ENCODE measurements at places on chromosomes 3 and 15.
A peak's percentile ranks its signal among the peaks of the same experiment; 100 is the strongest.

DNA sequence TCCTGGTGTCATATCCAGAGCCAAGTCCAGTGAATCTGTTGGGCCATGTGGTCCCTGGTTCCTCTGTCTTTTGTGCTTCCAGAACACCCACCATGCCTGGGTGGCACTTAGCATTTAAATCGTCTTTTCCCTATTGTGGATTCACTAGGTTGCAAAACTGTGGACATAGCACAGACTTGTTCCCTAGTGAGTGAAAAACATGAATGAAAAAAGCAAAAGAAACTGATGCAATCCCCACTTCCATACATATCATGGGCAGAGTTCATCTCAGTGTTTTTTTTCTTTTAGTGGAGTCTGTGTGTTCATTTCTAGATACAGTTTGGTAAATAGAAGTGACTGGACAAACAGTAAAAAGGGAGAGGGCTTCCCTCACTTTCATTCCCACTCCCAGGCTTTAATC lies 170.5 kb downstream of the SLCO3A1 start:
- no peak for DNase-seq

- no peak for DNase-seq
Measured at GRCh38 chr3:183635107-183635430, 354 bp upstream of the KLHL24 start.

DNA sequence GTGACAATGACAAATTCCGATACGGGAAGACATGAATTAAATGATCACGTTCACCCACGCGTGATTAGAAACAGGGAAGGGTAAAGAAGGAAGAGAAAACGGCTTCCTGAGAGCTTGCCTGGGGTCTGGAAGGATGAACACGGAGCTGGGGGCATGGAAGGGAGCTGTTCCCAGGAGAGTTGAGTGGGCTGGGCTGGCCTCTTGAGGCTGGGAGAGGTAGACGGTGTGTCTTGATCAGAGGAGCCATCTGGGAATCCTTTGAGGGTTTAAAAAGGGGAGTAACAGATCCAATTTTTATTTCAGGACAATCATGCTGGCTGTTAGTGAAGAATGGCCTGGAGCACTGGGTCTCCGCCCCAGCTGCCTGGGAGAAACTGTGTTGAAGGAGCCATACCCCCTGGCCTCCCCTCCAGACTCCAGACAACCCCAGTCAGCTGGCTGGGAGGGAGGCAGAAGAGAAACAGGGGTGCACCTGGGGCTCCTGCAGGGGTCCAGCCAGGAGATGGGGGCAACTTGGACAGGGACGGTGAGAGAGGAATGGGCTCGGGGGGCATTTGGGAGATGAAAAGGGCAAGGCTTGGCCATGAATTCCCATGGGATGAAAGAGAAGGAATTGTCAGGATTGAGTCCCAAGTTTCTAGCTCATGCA lies 53.6 kb upstream of the CGNL1 start:
- DNase-seq: peak; percentile 34

- no peak for DNase-seq
Measured at GRCh38 chr3:138493804-138494606, 59.6 kb downstream of the ESYT3 start.

DNA sequence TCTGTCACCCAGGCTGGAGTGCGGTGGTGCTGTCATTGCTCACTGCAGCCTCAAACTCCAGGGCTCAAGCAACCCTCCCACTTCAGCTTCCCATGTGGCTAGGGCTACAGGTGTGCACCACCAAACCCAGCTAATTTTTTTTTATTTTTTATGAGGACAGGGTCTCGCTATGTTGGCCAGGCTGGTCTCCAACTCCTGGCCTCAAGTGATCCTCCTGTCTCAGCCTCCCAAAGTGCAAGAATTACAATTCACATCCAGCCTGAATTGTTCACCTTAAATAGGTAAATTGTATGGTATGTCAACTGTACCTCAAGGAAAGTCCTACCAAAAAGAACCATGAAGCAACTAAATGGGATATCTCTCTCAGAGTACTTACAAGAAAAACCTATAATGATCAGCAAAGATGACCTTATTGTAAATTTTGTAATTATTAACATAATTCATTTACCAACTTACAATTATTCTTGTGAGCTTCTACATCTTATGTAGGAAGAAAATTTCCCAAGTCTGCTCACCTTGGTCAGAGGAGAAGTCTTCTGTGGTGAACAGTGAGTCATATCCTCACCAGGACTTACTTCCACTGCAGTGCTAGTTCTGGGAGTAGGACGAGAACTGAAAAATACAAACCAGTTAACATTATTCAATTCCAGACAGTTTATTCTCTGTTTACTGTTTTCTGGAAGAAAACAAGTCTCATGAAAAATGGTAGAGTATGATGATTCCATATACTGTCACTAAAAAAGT lies 54.4 kb downstream of the ULK4 start:
- no peak for DNase-seq

DNA sequence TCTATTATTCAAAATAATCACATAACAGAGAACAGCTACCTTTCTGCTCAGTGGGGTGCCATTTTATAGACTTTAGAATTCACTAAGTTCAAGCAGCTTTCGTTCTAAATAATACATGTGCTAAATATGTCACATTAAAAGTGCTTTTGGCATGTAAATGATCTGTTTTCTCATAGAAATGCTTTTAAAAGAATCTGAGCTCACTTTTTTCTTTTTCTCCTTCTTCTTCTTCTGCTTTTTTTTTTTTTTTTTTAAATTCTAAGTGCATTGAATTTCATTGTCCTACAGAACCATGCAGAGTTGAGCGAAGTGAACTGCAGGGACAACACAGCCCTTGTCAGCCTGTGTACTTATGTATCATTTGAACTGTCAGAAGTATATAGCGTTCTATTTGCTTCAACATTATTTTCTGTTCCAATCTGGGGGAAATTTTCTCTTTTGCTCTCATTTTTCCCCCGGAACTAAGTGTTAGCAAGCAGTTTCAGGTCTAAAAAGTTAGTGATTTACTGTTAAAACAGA lies 193.8 kb upstream of the TMCO5A start:
- no peak for DNase-seq

GRCh38 chr15:76108021-76108723 lies 48.4 kb downstream of the TMEM266 start:
- no peak for DNase-seq

DNA sequence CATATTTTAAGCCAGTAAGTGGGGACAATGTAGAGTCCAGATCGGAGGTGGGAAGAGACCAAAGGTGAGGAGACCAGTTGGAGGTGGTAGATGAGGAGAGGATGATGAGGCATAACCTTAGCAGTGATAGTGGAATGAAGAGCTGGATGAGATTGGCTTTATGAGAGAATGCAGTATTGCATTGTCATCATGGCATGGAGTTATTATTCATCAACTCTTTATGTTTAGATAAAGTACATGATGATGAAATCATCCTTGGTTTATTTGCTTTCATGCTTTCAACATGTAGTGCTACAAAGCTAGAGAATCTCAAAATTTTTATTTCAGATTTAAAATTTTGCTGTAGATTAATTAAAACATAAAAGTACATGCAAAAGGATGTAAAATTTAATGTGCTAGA lies 64.0 kb downstream of the PPM1L start:
- no peak for DNase-seq

DNA sequence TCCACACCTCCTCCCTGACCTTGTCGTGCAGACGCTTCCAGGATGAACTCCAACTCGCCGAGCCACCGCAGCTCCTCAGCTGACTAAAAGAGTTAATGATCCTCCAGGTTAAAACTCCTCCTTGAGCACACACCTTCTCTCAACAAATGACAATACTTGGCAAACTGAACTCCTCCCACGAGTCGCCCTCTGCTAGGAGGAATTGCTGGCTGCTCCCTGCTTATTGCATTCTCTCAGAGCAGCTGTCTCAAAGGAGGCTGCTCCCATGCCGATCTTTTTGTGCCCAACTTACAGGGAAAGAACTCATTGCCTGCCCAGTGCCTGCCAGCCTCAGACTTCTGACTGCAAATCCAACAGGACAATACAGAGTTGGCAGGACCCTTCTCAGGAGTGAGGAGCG lies at the start of gene ATP13A4:
Gene ATP13A4, minus strand, starts transcription at position 85 of the 400 bp plus-strand sequence. CDS start 96 bp downstream, outside the sequence.
- DNase-seq: no peak

DNA sequence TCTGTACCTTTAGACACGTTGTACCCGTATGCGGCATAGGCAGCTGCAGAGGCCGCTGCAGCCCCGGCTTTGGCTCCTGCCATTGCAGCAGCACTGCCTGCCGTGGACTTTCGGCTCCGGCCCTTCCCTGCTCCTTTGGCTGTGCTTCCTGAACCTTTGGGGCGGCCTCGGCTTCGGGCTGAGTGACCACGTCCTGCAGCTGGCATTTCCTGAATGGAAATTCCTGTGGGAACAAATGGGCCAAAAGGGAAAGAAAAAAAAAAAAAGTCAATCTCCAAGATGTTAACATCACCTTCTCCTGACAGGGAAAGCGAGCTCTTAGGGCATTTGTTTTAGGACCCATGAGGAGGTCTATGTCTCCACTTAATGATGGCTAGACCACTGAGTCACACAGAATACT lies 29.6 kb downstream of the CHAC1 start:
- DNase-seq: no peak

GRCh38 chr15:70964686-70965085 lies 72.1 kb downstream of the LRRC49 start:
- no peak for DNase-seq

DNA sequence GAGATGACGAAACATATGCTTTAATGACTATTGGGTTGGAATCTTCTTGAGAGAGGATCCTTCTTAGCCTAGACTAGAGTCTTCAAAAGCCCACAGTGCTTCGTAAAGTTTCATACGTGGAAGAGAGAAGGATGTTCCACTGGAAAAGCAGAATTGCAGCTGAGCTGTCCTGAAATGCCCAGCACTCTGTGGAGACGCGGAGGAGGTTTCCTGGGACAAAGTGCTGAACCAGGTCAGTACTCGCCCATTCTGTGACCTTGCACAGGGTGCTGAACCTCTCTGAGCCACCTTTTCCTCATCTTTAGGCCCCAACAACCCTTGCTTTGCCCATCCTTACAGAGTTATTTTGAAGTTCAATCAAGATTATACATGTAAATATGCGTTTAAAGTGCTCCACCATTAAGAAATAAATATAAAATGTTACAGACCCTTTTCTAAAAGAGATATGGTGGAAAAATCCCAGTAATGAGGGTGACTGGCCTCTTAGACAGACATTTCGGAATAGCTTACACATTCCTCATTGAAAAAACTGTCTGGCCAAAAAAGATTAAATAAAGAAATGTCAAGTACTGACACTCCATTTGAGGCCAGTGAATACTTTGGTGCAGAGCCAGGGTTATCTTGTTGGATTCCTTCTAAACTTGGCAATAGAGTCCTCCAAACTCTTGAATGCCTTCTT lies 4.2 kb upstream of the MAGEF1 start:
- no peak for DNase-seq

GRCh38 chr15:74172701-74173379 lies 670 bp upstream of the ISLR start:
- DNase-seq: no peak

GRCh38 chr3:170162052-170162451 lies 19.5 kb downstream of the PHC3 start:
- no peak for DNase-seq

DNA sequence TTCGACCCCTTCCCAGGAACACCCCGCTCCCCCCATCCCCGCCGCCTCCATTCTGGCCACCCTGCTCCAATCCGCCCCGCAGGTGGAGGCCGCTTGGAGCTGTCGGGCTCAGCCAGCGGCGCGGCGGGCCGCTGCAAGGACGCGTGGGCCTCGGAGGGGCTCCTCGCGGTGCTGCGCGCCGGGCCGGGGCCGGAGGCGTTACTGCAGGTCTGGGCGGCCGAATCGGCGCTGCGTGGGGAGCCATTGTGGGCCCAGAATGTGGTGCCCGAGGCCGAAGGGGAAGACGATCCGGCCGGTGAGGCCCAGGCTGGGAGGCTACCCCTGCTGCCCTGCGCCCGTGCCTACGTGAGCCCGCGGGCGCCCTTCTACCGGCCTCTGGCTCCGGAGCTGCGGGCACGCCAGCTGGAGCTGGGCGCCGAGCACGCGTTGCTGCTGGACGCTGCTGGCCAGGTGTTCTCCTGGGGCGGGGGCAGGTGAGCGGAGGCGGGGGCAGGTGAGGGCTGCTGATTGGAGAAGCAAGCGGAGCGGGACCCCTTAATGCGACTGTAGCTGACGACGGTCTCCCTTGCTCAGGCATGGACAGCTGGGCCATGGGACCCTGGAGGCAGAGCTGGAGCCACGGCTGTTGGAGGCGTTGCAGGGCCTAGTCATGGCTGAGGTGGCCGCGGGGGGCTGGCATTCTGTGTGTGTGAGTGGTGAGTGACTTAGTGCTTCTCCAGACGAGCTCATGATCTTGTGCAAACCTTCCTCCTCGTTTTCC lies 2.5 kb downstream of the RCCD1 start:
- no peak for DNase-seq

DNA sequence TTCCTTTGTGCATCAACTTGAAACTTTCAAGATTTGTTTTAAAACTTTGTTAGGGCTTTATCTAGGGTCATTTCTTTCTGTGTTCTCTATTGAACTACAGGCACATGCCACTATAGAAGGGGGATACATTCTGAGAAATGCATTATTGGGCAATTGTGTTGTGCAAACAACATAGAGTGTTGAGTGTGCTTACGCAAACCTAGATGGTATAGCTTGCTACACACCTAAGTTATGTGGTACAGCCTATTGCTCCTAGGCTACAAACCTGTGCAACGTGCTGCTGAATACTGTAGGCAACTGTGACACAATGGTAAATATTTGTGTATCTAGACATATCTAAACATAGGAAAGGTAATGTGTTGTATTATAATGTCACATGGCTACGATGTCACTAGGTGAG lies 33.0 kb upstream of the KLF13 start:
- DNase-seq: no peak

DNA sequence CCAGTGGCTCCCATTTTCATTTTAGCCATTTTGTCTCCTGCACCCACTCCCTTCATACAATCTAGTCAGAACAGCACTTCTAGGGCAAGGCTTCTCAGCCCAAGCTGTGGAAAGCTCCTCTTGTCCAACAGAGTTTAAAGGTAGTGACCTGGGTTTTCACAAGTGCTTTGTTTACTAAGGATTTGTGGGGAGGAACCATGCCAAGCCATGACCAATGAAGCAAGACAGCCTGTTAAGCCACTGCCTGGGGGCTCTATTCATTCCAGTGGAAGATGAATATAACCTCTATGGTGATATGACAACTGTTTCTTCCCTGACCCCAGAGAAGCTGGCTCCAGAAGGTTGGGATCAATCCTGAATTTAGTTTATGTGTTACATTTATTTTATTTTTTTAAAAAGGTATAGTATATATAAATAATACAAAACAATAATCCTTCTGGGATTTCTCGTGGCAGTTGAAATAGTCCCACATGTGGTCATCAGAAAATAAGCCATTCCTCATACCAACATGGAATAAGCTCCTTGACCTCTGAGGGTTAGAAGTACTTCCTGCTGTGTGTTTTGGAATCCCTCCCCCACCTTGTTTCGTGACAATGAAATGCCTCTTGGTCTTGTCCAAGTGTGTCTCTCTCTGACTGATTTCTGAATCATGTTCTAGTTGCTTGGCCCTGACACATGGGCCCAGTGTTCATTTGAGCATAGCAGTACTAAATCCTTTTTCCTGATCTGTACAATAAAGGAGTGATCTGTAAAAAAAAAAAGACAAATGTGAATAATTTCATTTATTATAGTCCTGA lies 13.3 kb upstream of the THUMPD3 start:
- no peak for DNase-seq

GRCh38 chr3:58880182-58880581 lies 169.6 kb downstream of the CFAP20DC start:
- DNase-seq: no peak
